ENCODE measurements at places on chromosomes 3 and 15. TPM values are rescaled to one million over a fixed set of nuclear protein-coding genes. Genes with fewer than 3 reads are reported as not detected.

- no peak overlapping the region for H3K27ac ChIP-seq
- no peaks in the 10 kb centered on the region for H3K36me3 ChIP-seq
- H3K4me3 ChIP-seq = no peak overlapping the region
- no peak for DNase-seq
Measured at GRCh38 chr3:15998911-15999310, 175.6 kb upstream of the GALNT15 start.

Gene CCR5
- 4.1 TPM for total RNA-seq

GRCh38 chr3:120163026-120163425, 68.8 kb upstream of the GSK3B start:
- no peaks in the 10 kb centered on the region for H3K36me3 ChIP-seq
- H3K27ac ChIP-seq = no peak overlapping the region
- no peaks in the 10 kb centered on the region for H3K27me3 ChIP-seq
- DNase-seq = no peak
- H3K4me3 ChIP-seq = no peak overlapping the region

- H3K4me1 ChIP-seq = no peaks in the 10 kb centered on the region
- no peak overlapping the region for H3K4me3 ChIP-seq
- H3K27me3 ChIP-seq = no peaks in the 10 kb centered on the region
- H3K27ac ChIP-seq = no peak overlapping the region
Measured at GRCh38 chr3:97954228-97954827, 17.9 kb downstream of the RIOX2 start.

DNA sequence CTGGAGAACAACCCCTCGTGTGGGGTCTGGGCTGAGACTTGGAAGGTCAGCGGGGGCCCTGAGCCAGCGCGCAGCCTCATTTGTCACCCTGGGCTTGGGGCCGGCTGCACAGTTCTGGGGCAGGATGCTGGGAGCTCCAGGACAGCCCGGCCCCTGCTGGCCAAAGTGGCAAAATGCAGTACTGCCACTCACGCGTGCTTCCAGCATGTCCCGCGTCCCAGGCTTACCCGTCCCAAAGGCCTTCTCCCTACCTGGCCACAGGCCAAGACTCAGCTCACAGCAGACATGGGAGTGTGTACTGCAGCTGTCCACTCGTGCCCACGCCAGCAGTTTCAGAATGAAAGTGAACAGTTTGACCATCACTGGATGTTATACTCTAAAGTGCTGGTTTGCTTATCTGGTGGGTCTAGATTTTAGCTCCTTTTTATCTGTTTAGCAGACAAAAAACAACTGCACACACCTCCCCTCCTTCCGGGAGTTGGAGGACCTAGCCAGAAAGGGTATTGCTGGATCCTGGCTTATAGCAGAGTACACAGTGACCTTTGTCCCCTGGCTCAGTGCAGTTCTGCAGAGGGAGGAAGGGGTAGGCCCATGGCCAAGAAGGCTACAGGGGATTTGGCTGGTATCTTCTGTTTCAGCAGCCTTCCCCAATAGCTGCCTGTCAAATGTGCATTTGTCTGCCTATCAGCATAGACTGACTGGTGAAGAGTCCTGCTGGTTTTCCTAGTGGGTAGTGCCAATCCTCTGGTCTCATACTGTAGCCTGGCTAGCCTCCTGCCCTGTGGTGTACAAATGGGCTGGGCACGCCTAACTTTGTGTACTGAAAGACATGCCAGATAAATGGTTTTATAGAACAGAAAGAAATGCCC, 23.2 kb upstream of the IP6K2 start:
- no peaks in the 10 kb centered on the region for H3K36me3 ChIP-seq
- H3K27me3 ChIP-seq = no peaks in the 10 kb centered on the region
- peak; percentile 92 for DNase-seq
- H3K27ac ChIP-seq = no peak overlapping the region
- H3K4me3 ChIP-seq = no peak overlapping the region

DNA sequence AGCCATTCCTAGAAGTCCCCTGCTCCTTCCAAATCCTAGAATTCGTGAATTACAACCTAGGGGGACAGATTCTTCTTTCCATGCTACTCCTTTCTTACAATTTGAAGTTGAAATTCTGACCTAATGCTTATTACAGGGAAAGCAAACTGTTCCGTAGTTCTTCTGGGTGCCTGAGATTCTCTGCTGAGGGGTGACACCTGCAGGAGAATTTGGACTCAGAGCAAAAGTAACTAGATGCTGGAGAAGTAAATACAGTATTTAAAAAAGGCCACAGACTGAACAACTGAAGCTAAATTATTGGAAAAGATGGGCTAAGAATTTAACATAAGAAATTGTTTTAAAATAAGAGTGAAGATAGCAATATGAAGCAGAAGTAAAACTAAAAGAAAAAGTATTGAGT, 37.9 kb downstream of the ACAD9 start:
- no peak for DNase-seq
- peaks cover 3% of the 10 kb centered on the region for H3K36me3 ChIP-seq
- no peaks in the 10 kb centered on the region for H3K27me3 ChIP-seq
- H3K4me1 ChIP-seq = no peaks in the 10 kb centered on the region

Gene LRTM1
- not detected for total RNA-seq

DNA sequence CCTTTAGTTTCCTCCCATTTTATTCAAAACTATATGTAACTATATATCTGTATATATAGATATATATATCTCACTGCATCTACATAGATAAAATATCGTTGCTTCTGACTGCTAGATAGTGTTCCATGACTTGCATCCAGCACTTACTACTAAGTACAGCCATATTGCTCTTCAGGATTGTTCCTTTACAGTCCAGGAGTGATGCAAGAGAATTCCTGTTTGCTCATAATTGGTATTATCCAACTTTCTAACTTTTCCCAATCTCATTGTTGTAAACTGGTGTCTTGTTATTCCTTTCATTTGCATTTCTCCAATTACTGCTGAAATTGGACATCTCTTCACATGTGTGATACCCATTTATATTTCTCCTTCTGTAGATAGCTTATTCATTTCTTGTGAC, 99.8 kb upstream of the STRIT1 start:
- no peaks in the 10 kb centered on the region for H3K4me1 ChIP-seq
- H3K36me3 ChIP-seq = no peaks in the 10 kb centered on the region
- no peak for DNase-seq
- no peak overlapping the region for H3K27ac ChIP-seq

- no peaks in the 10 kb centered on the region for H3K4me1 ChIP-seq
- no peak overlapping the region for H3K27ac ChIP-seq
- no peaks in the 10 kb centered on the region for H3K27me3 ChIP-seq
- no peaks in the 10 kb centered on the region for H3K36me3 ChIP-seq
Measured at GRCh38 chr3:147256739-147257138, 149.6 kb downstream of the ZIC4 start.
